ENCODE measurements at places on chromosomes 1 and 21.

GRCh38 chr1:63802109-63802508 lies 28.3 kb downstream of the ROR1 start:
- H3K27ac ChIP-seq: no peak overlapping the region
- no peak for DNase-seq
- H3K4me3 ChIP-seq: no peak overlapping the region

GRCh38 chr1:214568328-214568727 lies 16.9 kb upstream of the PTPN14 start:
- H3K36me3 ChIP-seq: no peaks in the 10 kb centered on the region
- H3K27me3 ChIP-seq: no peaks in the 10 kb centered on the region
- H3K4me1 ChIP-seq: no peaks in the 10 kb centered on the region
- no peak for DNase-seq
- no peak overlapping the region for H3K4me3 ChIP-seq

DNA sequence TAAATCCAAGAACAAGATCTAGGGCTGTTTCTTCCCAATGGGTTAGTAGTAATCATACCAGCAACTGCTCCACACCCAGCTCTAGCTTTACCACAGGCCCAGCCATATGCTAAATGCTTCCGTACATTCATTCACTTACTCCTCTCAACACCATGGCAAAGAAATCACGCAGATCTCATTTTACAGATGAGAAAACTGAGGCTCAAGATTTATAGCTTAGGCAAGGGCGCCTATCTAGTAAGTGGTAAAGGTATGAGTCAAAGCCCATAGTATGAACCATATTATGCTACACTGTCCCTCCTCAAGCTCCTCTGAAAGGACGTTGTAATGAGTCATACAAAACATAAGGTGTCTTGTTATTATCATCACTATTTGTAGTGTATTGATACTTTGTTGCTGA lies 82.2 kb downstream of the NIBAN1 start:
- no peak overlapping the region for H3K27ac ChIP-seq
- no peaks in the 10 kb centered on the region for H3K27me3 ChIP-seq
- H3K36me3 ChIP-seq: no peaks in the 10 kb centered on the region
- H3K4me3 ChIP-seq: no peak overlapping the region
- no peaks in the 10 kb centered on the region for H3K4me1 ChIP-seq

DNA sequence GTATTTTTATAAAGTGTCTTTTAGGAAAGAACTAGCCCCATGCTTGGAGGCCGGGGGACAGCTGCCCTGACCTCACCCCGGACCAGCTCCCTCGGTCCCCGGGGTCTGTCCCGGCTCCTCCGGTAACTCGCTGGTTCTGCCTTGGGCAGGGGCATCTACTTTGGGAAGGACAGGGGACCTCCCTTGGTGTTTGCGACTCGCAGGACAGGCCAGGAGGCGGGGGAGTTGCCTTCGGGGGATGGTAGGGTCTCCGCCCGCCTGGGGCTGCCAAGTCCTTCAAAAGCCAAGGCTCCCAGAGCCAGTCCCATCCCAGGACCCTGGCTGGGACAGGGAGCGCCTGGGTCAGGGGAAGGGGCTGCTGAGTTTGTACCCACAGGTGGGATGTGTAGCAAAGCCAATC lies 157.9 kb downstream of the PEX14 start:
- peaks cover 17% of the 10 kb centered on the region for H3K4me1 ChIP-seq
- H3K27ac ChIP-seq: no peak overlapping the region
- no peak overlapping the region for H3K4me3 ChIP-seq
- no peaks in the 10 kb centered on the region for H3K36me3 ChIP-seq
- H3K27me3 ChIP-seq: peaks cover 4% of the 10 kb centered on the region
- DNase-seq: no peak

DNA sequence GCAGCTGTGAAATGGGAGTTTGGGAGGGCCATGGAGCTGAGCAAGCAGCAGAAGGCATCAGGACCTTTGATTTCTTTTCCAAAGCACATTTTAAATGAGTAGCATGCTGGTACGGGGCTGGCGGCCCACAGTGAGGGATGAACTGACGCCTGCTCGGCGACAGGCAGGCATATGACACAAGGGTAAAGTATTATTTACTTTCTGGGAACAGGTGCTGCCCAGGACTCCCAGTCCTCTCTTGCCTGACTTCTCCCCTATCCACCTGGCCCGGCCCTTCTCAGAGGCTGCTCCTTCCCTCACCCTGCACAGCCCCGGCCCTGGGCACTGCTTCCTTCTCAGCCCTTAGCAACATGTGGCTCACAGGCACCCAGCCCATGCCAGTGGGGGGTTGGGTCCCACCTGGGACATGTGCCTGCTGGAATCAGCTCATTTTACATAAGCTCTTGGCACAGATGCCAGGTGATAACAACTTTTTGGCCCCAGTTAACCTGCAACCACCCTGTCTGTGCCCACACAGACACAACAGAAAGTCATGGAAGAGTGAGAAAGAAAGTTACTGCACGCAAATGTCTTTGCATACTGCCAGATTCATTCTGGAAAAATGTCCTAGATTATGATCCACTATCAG lies 112.3 kb upstream of the GADD45A start:
- no peak overlapping the region for H3K4me3 ChIP-seq
- no peaks in the 10 kb centered on the region for H3K36me3 ChIP-seq
- H3K4me1 ChIP-seq: no peaks in the 10 kb centered on the region

- no peaks in the 10 kb centered on the region for H3K4me1 ChIP-seq
- no peak overlapping the region for H3K4me3 ChIP-seq
- no peaks in the 10 kb centered on the region for H3K27me3 ChIP-seq
- no peaks in the 10 kb centered on the region for H3K36me3 ChIP-seq
Observed at GRCh38 chr1:177934927-177935326, 34.9 kb downstream of the SEC16B start.

GRCh38 chr1:68149907-68150306 lies 82.4 kb downstream of the WLS start:
- DNase-seq: no peak
- no peaks in the 10 kb centered on the region for H3K27me3 ChIP-seq
- H3K27ac ChIP-seq: no peak overlapping the region
- no peaks in the 10 kb centered on the region for H3K36me3 ChIP-seq

GRCh38 chr1:173573596-173573995 lies 29.3 kb downstream of the SLC9C2 start:
- no peaks in the 10 kb centered on the region for H3K36me3 ChIP-seq
- no peak overlapping the region for H3K27ac ChIP-seq
- DNase-seq: no peak
- H3K27me3 ChIP-seq: no peaks in the 10 kb centered on the region
- H3K4me1 ChIP-seq: no peaks in the 10 kb centered on the region

- H3K27ac ChIP-seq: no peak overlapping the region
- no peak for DNase-seq
- peaks cover 20% of the 10 kb centered on the region for H3K4me1 ChIP-seq
Observed at GRCh38 chr1:227733751-227734545, 1.2 kb downstream of the JMJD4 start.

DNA sequence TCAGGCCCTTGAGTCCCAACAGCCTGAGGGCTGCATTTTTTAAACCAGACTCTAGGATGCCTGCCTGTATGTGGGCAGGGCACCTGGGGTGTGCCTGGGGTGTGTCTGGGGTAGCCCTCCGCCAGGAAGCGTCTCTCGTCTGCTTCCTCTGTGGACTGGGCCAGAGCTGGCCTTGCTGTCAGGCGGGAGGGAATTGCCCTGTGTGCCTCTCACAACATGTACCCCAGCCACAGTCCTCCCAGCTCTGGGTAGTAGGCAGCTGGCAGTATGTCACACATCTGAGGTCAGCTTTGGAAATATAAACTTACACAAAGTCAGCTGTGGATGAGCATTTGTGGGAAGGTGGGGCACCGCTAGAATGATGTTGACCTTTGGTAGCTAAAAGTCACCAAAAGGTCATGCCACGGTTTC lies 13.0 kb downstream of the TRAF5 start:
- peaks cover 4% of the 10 kb centered on the region for H3K4me1 ChIP-seq
- peak; percentile 41 for DNase-seq
- H3K27me3 ChIP-seq: no peaks in the 10 kb centered on the region
- H3K4me3 ChIP-seq: no peak overlapping the region
- H3K36me3 ChIP-seq: no peaks in the 10 kb centered on the region
- no peak overlapping the region for H3K27ac ChIP-seq

GRCh38 chr1:168974117-168974516 lies 132.4 kb upstream of the ATP1B1 start:
- no peaks in the 10 kb centered on the region for H3K27me3 ChIP-seq
- H3K36me3 ChIP-seq: no peaks in the 10 kb centered on the region
- peaks cover 3% of the 10 kb centered on the region for H3K4me1 ChIP-seq
- no peak overlapping the region for H3K27ac ChIP-seq
- no peak overlapping the region for H3K4me3 ChIP-seq

DNA sequence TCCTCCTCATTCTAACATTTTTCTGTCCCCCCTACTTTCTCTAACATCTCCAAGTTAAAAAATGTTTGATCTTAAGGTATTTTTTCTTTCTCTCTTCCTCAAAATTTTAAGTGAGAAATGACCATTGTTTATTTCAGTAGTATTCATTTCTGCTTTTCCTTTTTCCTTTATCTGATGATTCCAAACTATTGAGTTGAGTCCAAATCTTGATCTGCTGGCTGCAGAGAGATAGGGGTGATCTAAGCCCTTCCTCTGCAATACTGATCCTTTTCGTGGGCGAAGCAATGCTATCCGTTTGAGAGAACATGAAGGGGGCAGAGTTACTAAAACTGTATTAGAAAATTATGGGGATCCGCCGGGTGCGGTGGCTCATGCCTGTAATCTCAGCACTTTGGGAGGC lies 516 bp upstream of the NMNAT2 start:
- H3K36me3 ChIP-seq: no peaks in the 10 kb centered on the region
- no peak overlapping the region for H3K27ac ChIP-seq
- peaks cover 6% of the 10 kb centered on the region for H3K4me1 ChIP-seq
- no peak for DNase-seq
- H3K27me3 ChIP-seq: peaks cover 11% of the 10 kb centered on the region

DNA sequence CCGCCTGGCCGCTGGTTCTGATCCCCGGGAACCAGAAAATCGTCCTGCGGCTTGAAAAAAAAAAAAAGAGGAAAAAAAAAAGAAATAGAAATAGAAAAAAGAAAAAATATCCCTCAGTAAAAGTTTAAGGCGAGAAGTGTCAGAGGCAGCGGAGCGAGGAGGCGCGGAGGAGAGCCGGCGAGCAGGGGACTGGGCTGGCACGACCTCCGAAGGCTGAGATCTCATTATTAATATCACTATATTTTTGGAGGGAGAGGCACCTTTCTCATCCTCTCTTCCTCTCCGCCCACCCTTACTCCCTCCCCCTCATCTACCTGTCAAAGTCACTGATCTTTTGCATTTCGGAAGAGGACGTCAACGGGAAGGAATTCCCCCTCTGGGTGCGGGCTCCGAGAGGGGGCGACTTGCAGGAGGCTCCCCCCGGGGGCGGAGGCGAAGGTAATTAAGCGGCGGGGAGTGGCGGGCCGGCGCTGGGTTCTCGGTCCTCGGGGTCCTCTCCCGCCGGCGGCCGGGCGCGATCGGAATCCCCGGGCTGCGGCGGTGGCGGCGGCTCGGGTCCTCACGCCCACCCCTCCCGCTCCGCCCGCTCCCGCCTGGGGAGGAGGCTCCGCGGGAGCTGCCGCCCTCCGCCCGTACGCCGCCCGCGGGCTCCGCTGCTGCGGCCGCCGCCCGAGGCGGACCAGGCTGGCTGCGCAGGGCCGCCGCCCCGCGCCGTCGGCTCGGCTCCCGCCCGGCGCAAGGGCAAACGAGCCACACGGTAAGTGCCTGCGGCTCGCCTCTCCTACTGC lies at the start of gene NTNG1:
Gene NTNG1, plus strand, starts transcription at position 337 of the 788 bp plus-strand sequence.
- H3K4me1 ChIP-seq: no peaks in the 10 kb centered on the region
- DNase-seq: peak; percentile 69
- no peaks in the 10 kb centered on the region for H3K27me3 ChIP-seq

GRCh38 chr1:23436520-23437354 lies 12.2 kb upstream of the TCEA3 start:
- DNase-seq: peak; percentile 88
- H3K36me3 ChIP-seq: peaks cover 11% of the 10 kb centered on the region
- peak overlapping the region; percentile 5 for H3K4me3 ChIP-seq
- H3K4me1 ChIP-seq: no peaks in the 10 kb centered on the region
- no peak overlapping the region for H3K27ac ChIP-seq

GRCh38 chr1:32240140-32240951 lies 6.7 kb upstream of the FAM167B start:
- no peaks in the 10 kb centered on the region for H3K27me3 ChIP-seq
- H3K27ac ChIP-seq: peak overlapping the region; percentile 55
- peaks cover 3% of the 10 kb centered on the region for H3K4me1 ChIP-seq
- H3K36me3 ChIP-seq: no peaks in the 10 kb centered on the region
- DNase-seq: peak; percentile 85

DNA sequence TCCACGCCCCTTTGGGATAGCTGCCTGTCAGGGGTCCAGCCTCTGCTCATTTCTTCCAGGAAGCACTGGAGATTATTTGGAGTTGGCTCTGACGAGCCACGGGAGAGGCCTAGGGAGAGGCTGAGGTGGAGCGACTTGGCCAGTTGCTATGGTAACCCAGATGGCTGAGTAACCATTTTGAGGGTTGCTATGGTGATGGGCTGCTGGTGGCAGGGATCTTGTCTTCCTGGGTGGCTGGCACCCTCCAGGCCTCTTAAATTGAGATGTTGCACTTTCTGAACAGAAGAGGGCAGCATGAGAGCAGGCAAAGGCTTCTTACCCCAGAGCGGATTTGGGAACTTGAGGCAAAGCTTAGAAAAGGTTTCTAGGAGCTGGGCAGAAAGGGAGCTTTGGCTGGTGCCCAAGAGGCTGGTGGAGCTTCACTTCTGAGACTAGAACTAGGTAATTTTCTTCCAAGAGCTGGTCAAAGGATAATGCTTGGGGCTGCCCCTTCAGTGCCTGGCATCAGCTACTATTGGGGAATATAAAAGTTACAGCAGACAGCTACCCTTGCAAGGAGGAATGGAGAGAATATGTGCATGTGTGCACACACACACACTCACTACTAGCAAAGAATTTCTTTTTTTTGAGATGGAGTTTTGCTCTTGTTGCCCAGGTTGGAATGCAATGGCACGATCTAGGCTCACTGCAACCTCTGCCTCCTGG lies 72.5 kb downstream of the NDUFS5 start:
- H3K4me1 ChIP-seq: peaks cover 13% of the 10 kb centered on the region
- H3K36me3 ChIP-seq: no peaks in the 10 kb centered on the region
- no peaks in the 10 kb centered on the region for H3K27me3 ChIP-seq
- H3K27ac ChIP-seq: peak overlapping the region; percentile 21

- no peaks in the 10 kb centered on the region for H3K36me3 ChIP-seq
- H3K4me3 ChIP-seq: no peak overlapping the region
- peaks cover 3% of the 10 kb centered on the region for H3K27me3 ChIP-seq
- peaks cover 5% of the 10 kb centered on the region for H3K4me1 ChIP-seq
- no peak for DNase-seq
Observed at GRCh38 chr21:45055861-45056260, 18.5 kb upstream of the ADARB1 start.

- no peak for DNase-seq
- H3K36me3 ChIP-seq: no peaks in the 10 kb centered on the region
- no peak overlapping the region for H3K27ac ChIP-seq
- H3K4me3 ChIP-seq: no peak overlapping the region
- no peaks in the 10 kb centered on the region for H3K4me1 ChIP-seq
Observed at GRCh38 chr1:89476072-89476471, 48.6 kb upstream of the LRRC8B start.

All from H1 (cell line).